Hepatocyte (in vitro differentiated cells): ENCODE measurements at places on chromosomes 4 and X. TPM values are rescaled to one million over a fixed set of nuclear protein-coding genes. Genes with fewer than 3 reads are reported as not detected.

- peak overlapping the region; percentile 19 for H3K27ac ChIP-seq
- H3K36me3 ChIP-seq = no peaks in the 10 kb centered on the region
- H3K27me3 ChIP-seq = no peaks in the 10 kb centered on the region
- no peaks in the 10 kb centered on the region for H3K4me1 ChIP-seq
- peak; percentile 16 for DNase-seq
These were observed 72.8 kb downstream of the CLCN5 start for GRCh38 chrX:49995107-49995731.

DNA sequence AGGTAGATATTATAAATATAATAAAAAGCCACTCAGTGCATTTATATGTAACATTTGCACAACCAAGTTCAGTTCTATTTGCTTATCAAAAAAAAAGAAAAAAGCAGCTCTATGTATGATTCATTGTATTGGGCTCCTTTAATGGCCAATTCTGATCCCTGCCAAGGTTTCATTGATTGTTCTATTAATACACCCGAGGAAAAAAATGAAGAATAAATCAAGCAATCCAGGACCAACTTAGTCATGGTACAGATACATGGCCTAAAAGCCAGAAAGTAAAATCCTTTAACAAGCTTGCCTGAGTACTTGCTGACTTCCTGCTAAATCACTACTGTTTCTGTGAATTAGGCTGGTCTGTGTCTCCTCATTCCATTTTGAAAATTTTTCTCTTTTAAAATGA lies 77.6 kb upstream of the PCDH7 start:
- no peak for DNase-seq
- no peaks in the 10 kb centered on the region for H3K27me3 ChIP-seq
- H3K27ac ChIP-seq = no peak overlapping the region
- no peaks in the 10 kb centered on the region for H3K4me1 ChIP-seq
- no peak overlapping the region for H3K4me3 ChIP-seq

DNA sequence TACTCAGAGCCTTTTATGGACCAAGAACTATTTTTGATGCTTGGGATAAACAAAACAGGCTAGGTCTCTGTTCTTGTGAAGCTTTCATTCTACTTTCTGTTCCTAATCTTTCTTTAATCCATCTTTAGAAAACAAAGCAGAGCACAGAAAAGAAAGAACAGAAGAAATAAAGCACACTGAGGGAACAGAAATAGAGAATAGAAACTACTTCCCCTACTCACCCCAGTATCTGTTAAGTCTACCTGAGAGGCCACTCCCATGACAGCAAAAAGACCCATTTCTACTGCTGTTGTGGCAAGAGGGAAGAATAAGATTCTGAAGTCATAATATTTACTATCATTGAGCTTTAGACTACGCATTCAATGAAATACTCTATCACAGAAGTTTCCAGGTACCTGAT lies 9.2 kb downstream of the RFC1 start:
- H3K27me3 ChIP-seq = no peaks in the 10 kb centered on the region
- peaks cover 5% of the 10 kb centered on the region for H3K4me1 ChIP-seq
- H3K36me3 ChIP-seq = no peaks in the 10 kb centered on the region
- DNase-seq = no peak

DNA sequence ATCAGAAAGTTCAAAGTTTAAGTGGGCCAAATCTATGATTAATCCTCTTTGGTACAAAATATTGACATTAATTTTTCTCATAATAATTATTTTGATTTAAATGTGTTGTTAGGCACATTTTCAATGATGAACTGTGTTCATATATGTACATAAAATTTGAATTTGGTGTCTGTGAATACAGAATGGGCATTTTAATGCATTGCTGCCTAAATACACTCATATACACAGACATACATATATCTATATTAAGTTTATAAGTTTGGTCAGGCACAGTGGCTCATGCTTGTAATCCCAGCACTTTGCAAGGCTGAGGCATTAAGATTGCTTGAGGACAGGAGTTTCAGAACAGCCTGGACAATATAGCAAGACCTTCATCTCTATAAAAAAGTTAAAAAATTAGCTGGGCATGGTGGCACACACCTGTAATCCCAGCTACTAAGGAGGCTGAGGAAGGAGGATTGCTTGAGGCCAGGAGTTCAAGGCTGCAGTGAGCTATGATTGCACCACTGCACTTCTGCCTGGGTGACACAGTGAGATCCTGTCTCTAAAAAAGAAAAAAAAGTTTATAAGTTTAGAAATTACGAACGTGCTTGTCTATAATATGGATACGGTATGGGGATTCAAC lies 12.3 kb upstream of the BMP2K start:
- H3K27ac ChIP-seq = no peak overlapping the region
- H3K4me1 ChIP-seq = no peaks in the 10 kb centered on the region
- no peak overlapping the region for H3K4me3 ChIP-seq
- no peaks in the 10 kb centered on the region for H3K27me3 ChIP-seq
- no peak for DNase-seq
- no peaks in the 10 kb centered on the region for H3K36me3 ChIP-seq

Gene KDM6A
- 46.2 and 55.7 TPM in 2 replicates for total RNA-seq

GRCh38 chr4:53653484-53654053 lies 62.3 kb upstream of the LNX1 start:
- peaks cover 10% of the 10 kb centered on the region for H3K4me1 ChIP-seq
- DNase-seq = peak; percentile 52
- no peak overlapping the region for H3K4me3 ChIP-seq
- no peaks in the 10 kb centered on the region for H3K36me3 ChIP-seq
- no peaks in the 10 kb centered on the region for H3K27me3 ChIP-seq

DNA sequence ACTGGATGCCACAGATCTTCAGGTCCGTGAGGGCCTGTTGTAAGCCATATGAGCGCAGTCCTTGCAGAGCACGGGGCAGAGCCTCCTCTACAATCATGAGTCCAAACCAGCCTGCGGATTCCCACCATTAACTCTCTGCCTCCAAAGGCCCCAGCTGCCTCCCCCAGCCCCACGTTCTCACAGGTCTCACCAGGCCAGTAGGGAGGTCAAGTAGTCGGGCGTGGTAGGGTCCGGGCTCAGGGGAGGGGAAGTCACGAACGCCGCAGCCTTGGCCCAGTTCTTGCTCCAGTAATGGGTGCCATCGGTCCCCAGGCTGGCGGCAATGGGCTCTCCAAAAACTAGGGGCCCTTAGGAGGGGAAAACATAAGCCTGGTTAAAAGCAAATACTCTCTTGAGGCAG lies 53.6 kb downstream of the CRMP1 start:
- H3K4me3 ChIP-seq = no peak overlapping the region
- peaks cover 3% of the 10 kb centered on the region for H3K4me1 ChIP-seq
- H3K36me3 ChIP-seq = no peaks in the 10 kb centered on the region
- no peaks in the 10 kb centered on the region for H3K27me3 ChIP-seq

Gene SPANXN3
- total RNA-seq = 0.52 and 0.60 TPM in 2 replicates

GRCh38 chr4:60657041-60657440 lies 543.1 kb upstream of the ADGRL3 start:
- no peaks in the 10 kb centered on the region for H3K4me1 ChIP-seq
- no peak overlapping the region for H3K4me3 ChIP-seq
- no peak for DNase-seq
- no peaks in the 10 kb centered on the region for H3K27me3 ChIP-seq

DNA sequence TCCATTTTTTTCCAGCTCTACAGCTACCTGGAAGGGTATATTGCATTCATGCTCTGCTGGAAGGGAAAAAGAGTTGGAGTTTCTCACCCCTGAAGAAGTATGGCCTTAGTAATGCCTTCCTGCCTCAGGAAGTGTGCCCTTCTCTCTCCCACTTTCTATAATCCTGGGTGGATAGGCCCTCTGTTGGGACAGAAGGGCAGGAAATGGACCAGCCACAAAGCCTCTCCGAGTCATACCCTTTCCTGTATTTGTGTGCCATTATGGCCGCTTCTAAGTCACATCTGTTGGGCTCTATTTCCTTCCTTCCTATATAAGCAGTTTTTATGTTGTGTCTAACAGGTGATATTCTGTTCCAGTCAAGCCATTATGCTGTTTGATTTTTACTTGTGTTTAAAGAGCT lies 74.8 kb upstream of the SMARCA5 start:
- no peak overlapping the region for H3K27ac ChIP-seq
- no peak for DNase-seq
- no peaks in the 10 kb centered on the region for H3K27me3 ChIP-seq
- no peak overlapping the region for H3K4me3 ChIP-seq
- H3K36me3 ChIP-seq = no peaks in the 10 kb centered on the region

- H3K4me3 ChIP-seq = no peak overlapping the region
- DNase-seq = no peak
- H3K27me3 ChIP-seq = no peaks in the 10 kb centered on the region
- no peak overlapping the region for H3K27ac ChIP-seq
These were observed 48.3 kb upstream of the NAP1L2 start for GRCh38 chrX:73262991-73263390.

- H3K36me3 ChIP-seq = no peaks in the 10 kb centered on the region
- no peaks in the 10 kb centered on the region for H3K4me1 ChIP-seq
- no peak overlapping the region for H3K4me3 ChIP-seq
- H3K27ac ChIP-seq = no peak overlapping the region
These were observed 145.5 kb upstream of the PDHA2 start for GRCh38 chr4:95694411-95694810.

DNA sequence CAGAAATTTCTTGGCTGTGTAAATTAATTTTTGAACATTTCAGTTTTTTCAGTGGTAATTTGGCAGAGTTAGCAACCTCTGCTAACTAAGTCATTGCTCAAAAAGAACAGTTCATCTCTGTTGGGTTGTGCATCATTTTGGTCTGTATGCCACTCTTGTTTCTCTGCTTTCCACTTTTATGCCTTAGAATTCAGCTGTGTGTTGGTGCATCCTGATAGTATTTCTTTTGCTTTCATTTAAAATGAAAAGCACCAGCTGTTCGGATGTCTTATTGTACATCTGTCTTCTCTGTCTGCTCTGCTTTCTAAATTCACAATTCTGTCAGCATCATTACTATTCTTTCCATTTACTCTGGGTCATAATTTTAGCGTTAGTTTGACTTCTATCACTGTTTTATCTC lies 388.2 kb upstream of the NDST4 start:
- no peak overlapping the region for H3K27ac ChIP-seq
- DNase-seq = no peak
- no peaks in the 10 kb centered on the region for H3K4me1 ChIP-seq
- H3K4me3 ChIP-seq = no peak overlapping the region
- no peaks in the 10 kb centered on the region for H3K27me3 ChIP-seq
- H3K36me3 ChIP-seq = no peaks in the 10 kb centered on the region

DNA sequence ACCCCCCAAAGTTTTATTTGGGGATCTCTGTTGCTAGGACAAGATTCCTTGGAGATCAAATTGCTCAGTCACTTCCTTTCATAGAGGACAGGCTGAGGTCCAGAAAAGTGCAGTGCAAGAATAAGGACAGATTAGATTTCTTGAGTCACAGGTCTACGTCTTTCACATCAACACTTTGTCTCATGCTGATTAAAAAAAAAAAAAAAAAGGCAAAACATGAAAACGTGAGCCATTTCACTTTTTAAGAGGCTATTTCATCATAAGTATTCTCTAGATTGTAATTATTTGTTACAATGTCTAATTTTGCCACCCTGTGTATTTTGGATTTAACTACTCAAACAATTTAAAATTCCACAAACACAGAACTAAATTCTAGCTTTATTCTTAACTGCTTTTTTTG lies 647.0 kb downstream of the TRAM1L1 start:
- no peak overlapping the region for H3K4me3 ChIP-seq
- H3K27ac ChIP-seq = no peak overlapping the region
- H3K27me3 ChIP-seq = no peaks in the 10 kb centered on the region
- no peaks in the 10 kb centered on the region for H3K4me1 ChIP-seq
- no peak for DNase-seq

DNA sequence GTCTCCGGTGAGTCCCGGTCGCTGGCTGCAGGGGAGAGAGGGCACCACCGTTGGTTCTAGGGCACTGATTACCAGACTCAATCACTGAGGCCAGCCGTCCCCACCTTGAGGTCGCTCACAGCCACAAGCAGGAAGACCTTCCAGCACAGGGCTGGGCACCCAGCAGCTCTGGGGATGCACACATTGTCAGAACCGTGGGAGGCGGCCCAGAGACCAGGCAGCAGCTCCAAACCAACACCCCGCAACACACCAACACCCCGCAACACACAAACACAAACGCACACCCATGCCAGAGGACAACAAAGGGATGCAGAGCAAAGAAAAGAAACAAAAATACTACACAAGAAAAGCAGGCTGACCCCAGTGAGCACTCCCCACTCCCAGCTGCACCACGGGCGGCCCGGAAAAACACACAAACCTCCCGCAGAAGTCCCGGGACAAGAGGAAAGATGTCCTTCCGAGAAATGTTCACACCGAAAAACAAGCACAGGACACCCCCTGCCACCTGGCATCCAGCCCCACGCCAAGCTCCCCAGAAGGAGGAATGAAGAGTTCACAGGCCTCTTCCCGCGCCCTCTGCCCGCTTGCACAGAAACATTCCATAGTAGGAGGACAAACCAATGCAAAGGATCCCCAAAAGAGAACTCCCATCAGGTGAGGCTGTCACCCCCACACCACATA lies 3.2 kb downstream of the HMX1 start:
- H3K27ac ChIP-seq = no peak overlapping the region
- no peak for DNase-seq
- no peaks in the 10 kb centered on the region for H3K36me3 ChIP-seq
- no peak overlapping the region for H3K4me3 ChIP-seq
- H3K27me3 ChIP-seq = peaks cover 90% of the 10 kb centered on the region

Gene AMBN
- total RNA-seq = not detected in 2 replicates

Gene BMPR1B
- 3.3 TPM in 2 replicates for total RNA-seq

DNA sequence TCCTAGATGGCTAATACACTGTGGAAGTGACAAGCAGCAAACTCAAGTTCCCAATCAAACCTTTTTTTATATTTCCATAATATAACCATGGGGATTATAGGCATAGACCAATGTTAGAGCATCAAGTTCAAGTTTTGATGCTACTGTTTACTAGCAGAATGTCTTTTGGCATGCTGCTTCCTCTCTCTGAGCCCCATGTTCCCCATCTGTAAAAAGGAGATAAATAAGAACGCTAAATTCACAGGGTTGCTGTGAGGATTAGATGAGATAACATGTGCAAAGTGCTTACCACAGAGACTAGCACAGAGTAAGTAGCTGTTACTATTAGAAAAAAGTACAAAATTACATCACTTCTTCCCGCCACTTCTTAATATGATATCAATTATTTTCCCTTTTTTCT lies 18.0 kb downstream of the MBNL3 start:
- H3K4me3 ChIP-seq = no peak overlapping the region
- no peaks in the 10 kb centered on the region for H3K27me3 ChIP-seq
- DNase-seq = no peak
- H3K4me1 ChIP-seq = peaks cover 3% of the 10 kb centered on the region
- no peaks in the 10 kb centered on the region for H3K36me3 ChIP-seq

DNA sequence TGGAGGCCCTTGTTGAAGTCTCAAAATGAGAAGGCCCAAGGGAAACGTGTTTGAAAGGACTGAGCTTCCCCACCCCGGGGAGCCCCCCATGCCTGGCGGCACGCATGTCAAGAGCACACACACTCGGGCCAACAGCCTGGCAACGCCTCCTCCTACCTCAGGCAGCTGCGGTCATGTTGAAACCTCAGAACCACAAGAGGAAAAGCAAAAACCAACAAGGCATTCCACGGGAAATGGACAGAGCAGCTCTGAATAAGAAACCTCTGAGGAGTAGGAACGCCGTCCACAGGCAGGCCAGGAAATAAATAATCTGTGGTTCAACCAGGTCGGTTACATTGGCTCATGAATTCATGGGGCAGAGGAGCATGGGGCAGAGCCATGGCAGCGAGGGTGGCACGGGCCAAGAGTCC lies 95.7 kb upstream of the AFAP1 start:
- no peaks in the 10 kb centered on the region for H3K27me3 ChIP-seq
- H3K4me1 ChIP-seq = no peaks in the 10 kb centered on the region
